Gastrocnemius medialis (tissue), 4 donors: ENCODE measurements at places on chromosomes 16 and 17.

GRCh38 chr17:29140631-29141513 lies 39.3 kb downstream of the MYO18A start:
- peak; percentile 90 for DNase-seq

DNA sequence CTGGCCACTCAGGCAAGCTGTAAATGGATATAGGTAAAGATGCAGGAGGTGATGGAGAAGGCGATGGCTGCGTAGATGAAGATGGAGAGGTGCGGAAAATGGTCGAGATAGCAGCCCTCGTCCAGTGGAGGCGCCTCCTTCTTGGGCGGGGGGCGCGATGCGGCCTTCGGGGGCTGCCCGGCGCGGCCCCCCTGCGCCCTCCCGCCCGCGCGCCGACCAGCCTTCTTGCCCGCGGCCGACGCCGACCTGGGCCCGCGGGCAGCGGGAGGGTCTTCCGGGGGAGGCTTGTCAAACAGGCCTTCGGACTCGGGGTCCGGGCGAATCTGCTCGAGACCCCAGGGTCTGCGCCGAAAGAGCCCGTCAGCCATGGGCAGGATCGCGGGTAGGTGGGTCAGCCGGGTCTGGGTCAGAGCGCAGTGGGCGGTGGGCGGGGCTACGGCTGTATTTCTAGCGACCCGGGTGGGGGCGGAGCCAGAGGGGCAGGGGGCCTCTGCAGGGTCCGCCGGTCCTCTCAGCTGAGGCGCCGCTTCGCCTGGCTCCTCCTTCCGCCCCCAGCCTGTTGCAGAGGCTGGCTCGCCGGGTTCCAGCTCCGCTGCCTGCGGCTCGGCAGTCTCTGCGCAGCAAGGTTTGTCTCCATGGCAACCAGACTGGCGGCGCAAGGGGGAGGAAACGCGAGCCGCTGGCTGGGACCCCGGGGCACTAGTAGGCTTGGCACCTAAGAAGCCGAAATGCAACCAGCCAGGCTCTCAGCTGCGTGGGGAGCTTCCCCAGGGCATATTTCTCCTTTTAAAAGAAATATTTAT lies 14.4 kb downstream of the MIS12 start:
- peak; percentile 32 for DNase-seq

GRCh38 chr16:16042076-16042475 lies 92.7 kb downstream of the ABCC1 start:
- no peak for DNase-seq

- peak; percentile 11 for DNase-seq
Observed at GRCh38 chr16:27383556-27384243, 18.3 kb upstream of the IL21R start.

- DNase-seq: no peak
Observed at GRCh38 chr17:3926860-3927627, 10.8 kb upstream of the P2RX1 start.

DNA sequence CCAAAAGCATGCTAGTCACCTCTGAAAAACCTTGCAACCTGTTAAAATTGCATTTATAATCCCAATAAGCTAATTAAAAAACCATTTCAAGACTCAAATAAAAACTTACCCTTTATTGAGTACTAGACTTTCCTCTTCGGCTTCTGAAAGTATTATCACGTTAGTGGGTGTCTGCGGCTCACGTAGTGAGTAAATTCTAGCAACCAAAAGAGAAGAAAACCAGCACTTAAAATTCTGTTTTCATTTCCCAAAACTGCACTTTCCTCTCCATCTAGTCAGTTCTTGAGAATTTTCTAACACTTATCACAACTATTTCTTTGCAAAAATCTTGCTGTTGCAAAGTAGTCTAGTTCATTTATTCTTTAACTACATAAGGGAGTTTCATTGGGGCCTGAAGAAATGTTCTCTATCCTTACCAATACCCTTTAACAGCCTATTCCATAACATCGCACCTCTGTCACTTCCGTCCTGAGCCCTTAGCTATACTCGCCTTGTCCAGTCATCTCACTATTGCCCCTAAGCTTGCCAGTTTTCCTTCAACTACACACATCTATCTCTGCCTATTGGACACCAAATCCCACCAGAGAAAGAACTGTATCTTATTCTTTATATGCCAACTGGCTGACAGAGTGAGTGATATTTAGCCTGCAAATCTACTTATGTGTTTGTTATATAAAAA lies 8.7 kb downstream of the NUP88 start:
- no peak for DNase-seq

GRCh38 chr17:64263000-64263766 lies at the start of gene TEX2:
TSS of gene TEX2 (minus strand) at chr17:64263260. CDS start at chr17:64214217, 49,043 bp downstream.
- peak; percentile 84 for DNase-seq

GRCh38 chr17:40940266-40940665 lies 2.8 kb upstream of the KRT23 start:
- no peak for DNase-seq

DNA sequence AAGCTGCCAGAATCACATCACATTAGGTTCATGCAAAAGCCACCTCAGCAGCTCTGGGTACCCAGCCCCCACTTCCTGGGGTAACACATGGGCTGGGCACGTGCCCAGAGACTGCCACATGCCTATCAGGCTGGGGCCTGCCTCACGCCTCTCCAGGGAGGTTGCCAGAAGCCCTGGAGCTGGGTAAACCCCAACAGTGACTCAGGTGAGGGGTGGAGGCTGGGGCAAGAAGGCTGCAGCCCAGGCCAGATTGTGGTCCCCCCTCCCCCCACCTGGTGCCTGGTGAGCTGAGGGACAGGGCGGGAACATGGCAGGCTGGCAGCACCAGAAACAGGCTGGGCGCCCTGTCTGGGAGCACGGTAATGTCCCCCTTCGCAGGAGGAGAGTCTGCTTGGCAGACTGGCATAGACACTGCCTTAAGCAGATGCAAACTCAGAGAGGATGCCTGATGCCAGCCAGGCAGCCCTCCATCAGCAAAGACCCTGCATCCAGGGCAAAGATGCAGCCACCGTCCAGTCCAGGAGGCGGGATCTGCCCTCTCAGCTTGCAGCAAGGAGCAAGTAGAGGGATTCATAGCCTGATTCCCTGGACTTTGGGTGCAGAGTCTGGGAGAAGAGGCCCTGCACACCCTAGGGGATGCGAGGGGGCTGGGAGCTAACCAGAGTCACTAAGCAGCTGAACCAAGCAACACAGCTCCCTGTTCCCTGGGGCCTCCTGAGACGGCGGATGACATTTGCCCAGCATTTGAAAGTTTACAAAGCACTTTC lies 28.8 kb downstream of the NGFR start:
- no peak for DNase-seq

- no peak for DNase-seq
Observed at GRCh38 chr17:9204637-9205329, 183.5 kb downstream of the NTN1 start.

GRCh38 chr16:78686601-78687000 lies 587.1 kb downstream of the WWOX start:
- no peak for DNase-seq
